ENCODE measurements at places on chromosomes 3 and 15. TPM values are rescaled to one million over a fixed set of nuclear protein-coding genes. Genes with fewer than 3 reads are reported as not detected.

- H3K27ac ChIP-seq, result no peak overlapping the region
- no peaks in the 10 kb centered on the region for H3K4me1 ChIP-seq
- DNase-seq, result no peak
- H3K4me3 ChIP-seq, result no peak overlapping the region
These were observed 89.1 kb downstream of the WDR49 start for GRCh38 chr3:167564612-167565011.

GRCh38 chr15:100484443-100484842 is 44.3 kb downstream of the CERS3 start:
- H3K27me3 ChIP-seq, result no peaks in the 10 kb centered on the region
- H3K4me1 ChIP-seq, result no peaks in the 10 kb centered on the region

DNA sequence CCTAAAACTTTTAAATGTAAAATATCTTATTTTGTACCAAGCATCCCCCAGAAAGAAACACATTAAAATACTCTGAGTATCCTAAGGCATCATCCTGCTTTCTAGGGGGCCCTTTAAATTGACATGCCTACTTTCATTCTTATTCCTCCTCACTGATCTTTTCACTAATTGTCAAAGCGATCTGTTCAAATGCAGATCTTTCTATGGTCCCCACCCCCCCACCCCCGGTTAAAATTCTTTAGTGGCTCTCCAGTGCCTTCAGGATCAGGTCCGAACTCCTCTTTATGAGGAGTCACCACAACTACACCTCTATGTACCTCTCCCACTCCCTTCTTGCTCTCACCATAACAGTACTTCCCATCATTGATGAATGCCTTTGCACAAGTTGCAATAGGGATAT is 19.2 kb upstream of the TFDP2 start:
- no peaks in the 10 kb centered on the region for H3K27me3 ChIP-seq
- no peak for DNase-seq
- H3K4me1 ChIP-seq, result no peaks in the 10 kb centered on the region
- H3K4me3 ChIP-seq, result no peak overlapping the region

Gene SLC51B
- total RNA-seq, result not detected

Gene TEX55
- not detected for total RNA-seq

Measured in Calu3 (cell line).